ENCODE measurements at places on chromosomes 2 and 18.

DNA sequence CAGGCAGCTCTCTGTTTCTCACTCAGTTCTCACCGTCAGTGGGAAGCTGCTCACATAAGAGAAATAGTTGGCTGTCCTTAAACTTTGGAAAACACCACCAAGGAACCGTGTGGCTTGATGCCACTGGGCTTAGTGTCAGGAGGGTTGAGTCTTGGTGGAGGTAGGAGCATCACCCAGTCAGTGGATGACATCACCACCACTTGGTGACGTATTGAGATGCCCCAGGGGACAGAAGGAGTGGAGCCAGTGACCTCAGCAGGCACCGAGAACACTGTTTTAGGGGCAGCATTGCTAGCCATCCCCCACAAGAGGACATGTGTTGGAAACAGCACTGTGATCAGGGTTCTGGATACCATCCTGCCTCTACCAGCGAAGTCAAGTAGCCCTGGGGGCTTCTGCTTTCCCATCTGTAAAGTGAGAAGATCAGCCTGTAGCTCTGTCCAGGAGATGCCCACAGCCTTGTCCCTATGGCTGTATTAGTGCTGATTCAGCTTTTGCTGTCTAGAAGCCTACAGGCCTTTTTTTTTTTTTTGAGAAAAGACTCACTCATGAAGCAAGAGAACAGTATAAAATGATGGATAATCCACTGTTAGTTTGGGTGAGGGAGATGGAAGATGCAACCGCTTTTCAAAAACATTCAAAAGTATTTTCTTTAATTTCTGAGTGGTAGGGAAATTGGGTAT is 66.2 kb downstream of the TSN start:
- DNase-seq = no peak

GRCh38 chr2:130843321-130843985 is 6.7 kb downstream of the ARHGEF4 start:
- no peak for DNase-seq

- DNase-seq = no peak
These were observed 54.2 kb downstream of the ZCCHC2 start for GRCh38 chr18:62576845-62577512.

DNA sequence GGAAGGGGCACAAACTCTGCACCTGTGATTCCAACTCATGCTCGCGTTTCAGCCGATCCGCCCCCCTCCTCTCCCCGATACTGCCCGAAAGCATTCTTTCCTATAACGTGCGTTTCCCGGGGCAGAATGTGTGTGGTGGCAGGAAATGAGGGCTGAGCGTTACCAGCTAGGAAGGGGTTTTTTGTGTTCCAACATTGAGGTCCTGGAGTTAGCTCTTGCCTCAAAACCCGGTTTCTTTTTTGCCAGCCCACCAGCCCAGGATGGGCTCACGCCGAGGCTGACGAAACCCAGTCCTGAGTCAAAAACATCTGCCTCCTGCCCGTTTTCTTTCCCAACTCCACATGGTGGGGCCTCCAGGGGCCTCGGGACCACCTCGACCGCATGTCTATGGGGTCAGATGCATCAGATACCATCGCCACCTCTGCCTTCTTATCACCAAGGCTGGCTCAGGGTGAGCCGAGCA is 113.7 kb upstream of the COPS8 start:
- DNase-seq = no peak

- DNase-seq = no peak
These were observed 1.3 kb upstream of the CIB4 start for GRCh38 chr2:26642429-26642828.

DNA sequence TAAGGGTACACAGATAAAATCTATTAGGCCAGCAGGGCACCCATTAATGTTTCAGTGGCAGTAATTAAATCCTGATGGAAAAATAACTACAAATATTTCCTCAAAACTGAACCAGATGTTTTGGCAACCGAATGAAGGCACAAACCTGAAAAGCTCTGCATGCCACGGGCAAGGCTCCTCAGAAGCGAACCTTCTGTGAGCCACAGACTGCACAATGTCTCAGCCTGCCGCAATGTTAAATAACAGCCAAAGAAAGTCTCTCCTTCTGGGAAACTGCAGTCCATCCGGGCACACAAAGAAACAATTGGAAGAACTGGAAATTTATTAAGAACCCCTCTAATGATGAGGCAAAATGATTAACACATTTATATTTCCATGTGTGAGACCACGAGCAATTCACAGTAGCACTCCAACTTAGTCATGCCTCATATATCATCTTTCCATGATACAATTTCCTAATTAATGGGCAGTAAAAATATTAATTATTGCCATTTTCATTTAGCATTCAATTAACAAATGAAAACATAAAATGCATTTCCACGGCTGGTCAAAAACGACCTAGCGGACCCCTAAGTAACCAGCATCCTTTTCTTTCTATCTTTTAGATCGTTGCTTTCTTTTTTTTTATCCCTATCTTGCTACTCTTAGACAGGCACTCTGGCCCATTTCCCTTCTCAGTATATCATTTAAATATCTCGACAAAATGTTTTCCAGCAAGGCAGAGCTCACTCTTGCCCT is 237.5 kb downstream of the EPHA4 start:
- DNase-seq = no peak

- DNase-seq = no peak
These were observed 107.4 kb downstream of the NCK2 start for GRCh38 chr2:105852066-105852465.

GRCh38 chr2:75522543-75523312 is 38.0 kb downstream of the EVA1A start:
- DNase-seq = no peak

DNA sequence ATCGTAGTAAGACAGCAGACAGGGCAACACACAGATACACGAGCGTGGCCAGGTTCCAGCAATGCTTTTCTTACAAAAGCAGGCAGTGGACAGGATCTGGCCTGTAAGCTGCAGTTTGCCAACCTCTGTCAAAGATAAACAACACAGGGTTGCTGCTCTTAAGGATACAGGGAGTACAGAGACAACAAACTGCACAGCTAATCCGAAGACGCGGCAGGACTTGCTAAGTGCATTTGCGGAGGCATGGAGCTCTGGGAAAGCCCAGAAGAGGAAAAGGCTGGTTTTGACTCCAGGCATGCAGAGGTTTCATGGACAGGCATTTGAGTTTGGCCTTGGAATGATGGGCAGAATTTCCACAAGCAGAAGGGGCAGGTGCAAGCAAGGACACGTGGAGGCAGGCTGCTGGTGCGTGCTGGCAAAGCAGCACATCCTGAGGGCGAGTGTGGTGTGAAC is 24.4 kb downstream of the SERTAD2 start:
- no peak for DNase-seq

GRCh38 chr2:176931588-176932563 is 280.7 kb upstream of the HNRNPA3 start:
- DNase-seq = no peak

DNA sequence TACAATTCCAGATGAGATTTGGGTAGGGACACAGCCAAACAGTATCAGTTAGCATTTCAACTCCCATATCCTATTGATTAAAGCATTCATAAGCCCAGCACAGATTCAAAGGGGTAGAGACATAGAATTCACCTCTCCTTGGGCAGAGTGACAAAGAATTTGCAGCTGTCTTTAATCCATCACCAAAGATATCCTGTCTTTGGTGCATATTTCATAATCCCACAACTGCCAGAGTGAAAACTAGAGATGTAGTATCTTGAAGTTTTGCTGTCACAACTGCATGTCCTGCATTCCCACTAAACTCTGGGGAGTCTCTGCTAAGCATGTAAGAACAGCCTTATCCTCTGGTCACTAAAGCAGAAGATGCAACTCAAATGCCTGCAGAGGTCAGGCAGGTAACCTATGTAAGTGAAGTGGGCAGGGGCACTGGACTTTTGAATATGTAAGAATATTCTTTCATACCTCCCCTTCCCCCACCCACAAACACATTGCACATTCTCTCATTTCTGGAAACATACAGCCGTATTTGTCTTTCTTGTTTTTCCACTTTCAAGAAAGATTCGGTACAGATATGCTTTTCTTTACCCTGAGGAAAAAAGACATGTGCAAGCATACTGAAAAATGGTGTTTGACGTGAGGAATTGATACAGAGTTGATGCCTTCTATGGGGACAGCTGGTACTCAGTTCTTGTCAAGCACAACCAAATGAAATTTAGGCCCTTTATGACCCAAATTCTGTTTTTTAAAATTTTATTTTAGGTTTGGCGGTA is 283.1 kb downstream of the SP3 start:
- DNase-seq = no peak

DNA sequence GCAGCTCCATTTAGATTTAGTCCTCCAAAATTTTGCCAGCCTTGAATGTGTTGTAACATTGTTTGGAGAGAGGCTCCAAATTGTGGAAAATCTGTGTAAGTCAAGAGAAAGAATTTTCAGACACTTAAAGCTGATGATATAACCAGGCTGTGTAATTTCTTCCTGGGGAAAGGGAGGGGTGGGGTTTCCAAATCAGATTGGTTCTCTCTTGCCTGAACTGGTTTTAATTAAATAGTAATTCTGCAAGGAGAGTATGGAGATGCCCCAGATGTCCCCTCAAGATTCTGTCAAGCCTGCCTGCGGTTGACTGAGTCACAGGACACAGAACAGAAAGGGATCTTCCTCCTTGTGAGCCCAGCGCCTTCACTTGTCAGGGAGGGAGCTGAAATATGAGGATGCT is 54.5 kb downstream of the C18orf63 start:
- DNase-seq = no peak

DNA sequence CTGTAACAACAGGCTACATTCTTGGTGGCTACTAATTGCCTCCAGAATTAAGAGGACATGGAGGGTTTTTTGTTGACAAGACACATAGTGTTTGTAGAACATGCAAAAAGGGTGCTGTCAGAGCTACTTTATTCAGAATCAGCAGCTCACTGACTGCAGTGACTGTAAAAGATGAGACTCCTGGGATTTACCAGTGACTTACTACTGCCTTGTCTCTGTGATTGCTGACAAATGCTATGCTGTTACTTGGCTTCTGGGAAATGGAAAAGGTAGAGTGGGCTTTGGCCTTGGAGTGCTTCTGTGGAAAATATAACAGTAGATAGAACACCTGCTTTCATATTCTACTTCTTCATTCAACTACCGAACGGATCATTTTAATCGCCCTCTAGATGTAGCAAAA is 47.8 kb downstream of the GREB1L start:
- no peak for DNase-seq

DNA sequence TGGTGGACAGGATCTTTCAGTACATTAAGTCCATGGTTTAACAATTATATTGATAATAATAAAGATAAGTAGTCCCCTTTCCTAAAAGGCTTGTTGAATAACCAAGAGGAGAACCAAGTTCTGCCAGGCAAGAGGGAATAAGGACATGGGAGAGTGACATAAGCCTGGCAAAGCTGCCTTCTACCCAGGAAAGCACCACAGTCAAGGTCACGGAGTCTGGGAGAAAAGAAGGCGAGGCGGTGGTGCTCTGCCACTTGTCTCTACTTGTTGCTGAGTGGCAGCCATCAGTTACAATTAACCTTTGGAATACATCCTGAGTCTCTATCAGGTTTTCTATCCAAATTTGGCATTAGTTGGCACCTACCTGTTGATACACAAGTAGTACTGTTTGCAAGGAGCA is 101.7 kb upstream of the GATA6 start:
- no peak for DNase-seq

DNA sequence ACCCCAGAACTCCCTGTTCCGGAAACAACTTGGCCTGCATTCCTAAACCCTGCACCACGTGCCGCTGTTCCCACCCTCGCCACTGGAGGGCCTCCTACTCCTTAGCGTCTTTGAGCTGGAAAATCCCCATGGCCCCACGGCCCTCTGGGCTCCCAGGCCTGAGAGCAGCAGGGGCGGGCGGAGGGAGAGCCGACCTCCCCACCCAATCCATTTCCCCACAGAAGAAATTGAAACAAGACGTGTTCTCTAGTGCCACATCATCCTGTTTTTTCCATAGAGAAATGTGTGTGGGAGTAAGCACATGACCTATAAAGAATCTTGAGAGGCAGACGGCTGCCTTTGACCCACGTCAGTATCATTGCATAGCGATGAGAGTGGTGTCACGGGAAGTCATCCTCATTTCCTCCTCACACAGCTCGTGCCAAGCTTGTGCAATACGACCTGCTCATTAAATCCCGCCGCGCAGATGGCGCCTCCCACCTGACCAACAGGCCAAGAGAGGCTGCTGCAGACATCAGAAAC is 79.2 kb downstream of the LAMA1 start:
- DNase-seq = no peak

- DNase-seq = no peak
These were observed 10.1 kb downstream of the RRM2 start for GRCh38 chr2:10132596-10132995.

- DNase-seq = no peak
These were observed 133.8 kb downstream of the EIPR1 start for GRCh38 chr2:3243804-3244203.

DNA sequence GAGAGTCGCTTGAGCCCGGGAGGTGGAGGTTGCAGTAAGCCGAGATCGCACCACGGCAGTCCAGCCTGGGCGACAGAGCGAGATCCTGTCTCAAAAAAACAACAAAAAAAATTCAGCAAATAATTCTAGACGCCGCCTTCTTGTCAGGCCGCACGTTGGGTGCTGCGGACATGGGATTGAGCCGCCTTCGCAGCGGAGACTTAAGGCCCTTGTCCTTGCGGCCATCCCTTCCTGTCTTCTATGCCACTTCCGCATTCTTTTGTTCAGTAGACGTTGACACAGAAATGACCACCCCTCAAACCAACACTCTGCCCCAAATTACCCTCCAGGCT is 15.8 kb downstream of the PTPN18 start:
- DNase-seq = no peak

DNA sequence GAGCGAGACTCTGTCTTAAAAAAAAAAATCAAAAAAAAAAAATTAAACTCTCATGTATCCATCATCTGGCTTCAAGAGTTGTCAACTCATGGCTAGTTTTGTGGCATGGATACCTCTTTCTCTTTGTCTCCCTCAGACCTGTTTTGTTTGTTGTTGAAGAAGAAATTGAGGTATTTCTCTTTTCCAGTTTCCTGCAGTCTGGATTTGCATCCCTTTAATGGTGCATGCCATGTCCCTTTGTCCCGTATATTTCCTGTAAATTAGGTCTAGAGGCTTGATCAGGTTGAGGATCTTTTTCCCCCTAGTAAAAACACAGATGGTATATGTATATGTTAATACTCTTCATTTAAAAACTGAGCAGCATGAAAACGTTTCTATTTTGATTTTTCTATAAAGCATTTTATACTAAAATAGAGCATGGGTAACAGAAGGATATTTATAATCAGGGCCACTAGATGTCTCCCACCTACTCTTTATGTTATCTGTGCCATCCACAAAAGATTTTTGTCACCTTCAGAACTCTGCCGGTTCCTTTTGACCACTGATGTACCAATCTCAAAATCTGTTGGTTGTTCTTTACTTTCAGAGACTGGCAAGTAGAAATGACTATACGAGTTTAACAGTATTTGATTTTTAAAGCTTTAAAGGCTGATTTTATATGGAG is 80.1 kb downstream of the GALNT1 start:
- no peak for DNase-seq

- no peak for DNase-seq
These were observed 18.2 kb downstream of the HOXD1 start for GRCh38 chr2:176206682-176207081.

DNA sequence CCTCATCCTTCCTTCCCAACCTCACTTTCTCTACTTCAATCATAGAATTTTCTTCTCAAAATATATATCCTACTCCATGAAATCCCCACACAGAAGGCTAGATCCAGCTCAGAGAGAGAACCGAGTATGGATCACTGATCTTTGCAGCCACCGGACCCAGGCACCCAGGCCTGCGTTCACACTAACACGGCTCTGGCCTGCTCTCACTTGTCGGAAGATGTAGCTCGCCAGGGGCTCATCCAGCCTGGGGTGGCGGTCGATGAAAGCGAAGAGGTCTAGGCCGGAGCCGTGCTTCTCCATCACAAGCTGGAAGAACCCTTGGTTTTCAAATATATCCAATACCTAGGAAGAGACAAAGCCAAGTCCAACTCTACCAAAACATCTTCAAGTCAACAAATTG is 12.7 kb upstream of the MTERF4 start:
- DNase-seq = no peak
